ENCODE measurements at places on chromosomes 7 and 10.

DNA sequence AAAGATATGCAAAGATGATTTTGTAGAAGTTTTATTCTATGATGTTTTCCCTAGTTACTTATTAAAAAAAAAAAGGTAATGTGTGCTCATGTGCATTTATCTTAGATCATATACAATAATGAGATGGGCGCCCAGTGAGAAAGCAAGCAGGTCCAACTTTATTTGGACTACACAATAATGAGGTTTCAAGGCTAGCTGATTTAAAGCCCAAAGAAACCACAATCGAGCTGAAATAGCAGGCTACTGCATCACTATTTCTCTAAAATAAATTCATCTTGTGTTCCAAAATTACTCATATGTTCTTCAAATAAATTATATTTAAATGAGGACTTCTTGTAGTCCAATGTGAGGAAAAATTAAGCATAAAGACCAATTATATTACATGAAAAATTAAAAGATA lies 110.1 kb downstream of the JMJD1C start:
- DNase-seq, result no peak

GRCh38 chr7:12403287-12404181 lies at the start of gene VWDE:
Gene VWDE (minus strand): TSS chr7:12403865. CDS start chr7:12403716, 149 bp downstream.
- peak; percentile 46 for DNase-seq

DNA sequence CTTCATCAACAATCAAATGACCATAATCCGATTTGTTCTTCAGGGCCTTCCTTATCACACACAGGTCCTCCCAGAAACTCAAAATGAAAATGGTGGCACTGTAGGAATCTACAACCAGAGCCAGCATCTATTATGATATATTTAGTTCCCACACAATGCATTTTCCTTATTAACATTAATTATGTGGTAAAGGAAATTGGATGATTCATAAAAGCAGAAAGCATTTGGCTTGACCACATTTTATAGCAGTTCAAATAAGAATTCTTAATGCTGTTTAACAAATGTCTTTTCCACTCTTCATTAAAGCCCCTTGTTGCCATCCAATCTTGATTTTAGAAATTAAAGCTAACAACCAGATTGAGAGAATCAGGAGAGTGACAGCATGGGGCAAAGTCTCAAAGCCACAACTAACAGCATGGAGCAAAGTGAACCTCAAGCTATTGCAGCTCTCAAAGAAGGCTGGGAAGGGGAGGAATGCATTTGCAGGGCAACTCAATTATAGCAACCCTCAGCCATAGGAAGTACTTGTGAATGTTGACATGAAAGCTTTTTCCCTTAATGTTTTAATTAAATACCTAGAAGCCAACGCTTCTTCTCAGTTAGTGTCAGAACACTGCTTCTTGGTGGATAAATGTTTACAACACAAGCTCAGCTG lies 549.1 kb downstream of the NXPH1 start:
- DNase-seq, result no peak

DNA sequence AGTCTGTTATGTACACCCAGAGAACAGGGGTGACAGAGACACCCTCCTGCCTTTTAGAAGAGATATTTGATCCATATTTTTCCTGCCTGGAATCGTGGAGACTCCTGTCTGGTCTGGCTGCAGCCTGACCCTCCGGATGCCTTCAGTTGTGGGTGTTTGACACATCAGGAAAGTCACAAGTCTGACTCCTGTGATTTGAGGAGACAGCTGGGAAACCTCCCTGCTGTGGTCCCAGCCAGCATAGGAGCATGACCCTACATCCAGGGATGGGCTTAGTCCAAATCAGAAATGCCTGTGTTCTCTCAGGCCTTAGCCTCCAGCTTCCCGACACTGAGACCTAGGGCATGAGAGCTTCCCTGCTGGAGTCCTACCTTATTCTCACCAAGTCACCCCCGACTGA lies 43.4 kb downstream of the GOT1 start:
- no peak for DNase-seq

DNA sequence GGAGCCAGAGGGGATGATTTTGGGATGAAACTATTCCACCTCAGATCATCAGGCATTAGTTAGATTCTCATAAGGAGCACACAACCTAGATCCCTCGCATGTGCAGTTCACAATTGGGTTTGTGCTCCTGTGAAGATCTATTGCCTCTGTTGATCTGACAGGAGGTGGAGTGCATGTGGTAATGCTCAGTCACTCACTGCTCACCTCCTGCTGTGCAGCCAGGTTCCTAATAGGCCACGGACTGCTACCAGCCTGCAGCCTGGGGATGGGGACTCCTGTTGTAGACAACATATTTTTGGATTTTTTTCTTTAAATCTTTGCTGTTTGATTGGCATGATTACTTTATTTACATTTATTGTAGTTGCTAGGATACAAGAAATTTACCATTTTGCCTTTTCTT lies 765.0 kb downstream of the INHBA start:
- DNase-seq, result no peak

Data from ureter (tissue), 1 donor.